ENCODE measurements at places on chromosomes 3 and 15. TPM values are rescaled to one million over a fixed set of nuclear protein-coding genes. Genes with fewer than 3 reads are reported as not detected.

Gene CHRNA5
- total RNA-seq: 3.5 TPM

DNA sequence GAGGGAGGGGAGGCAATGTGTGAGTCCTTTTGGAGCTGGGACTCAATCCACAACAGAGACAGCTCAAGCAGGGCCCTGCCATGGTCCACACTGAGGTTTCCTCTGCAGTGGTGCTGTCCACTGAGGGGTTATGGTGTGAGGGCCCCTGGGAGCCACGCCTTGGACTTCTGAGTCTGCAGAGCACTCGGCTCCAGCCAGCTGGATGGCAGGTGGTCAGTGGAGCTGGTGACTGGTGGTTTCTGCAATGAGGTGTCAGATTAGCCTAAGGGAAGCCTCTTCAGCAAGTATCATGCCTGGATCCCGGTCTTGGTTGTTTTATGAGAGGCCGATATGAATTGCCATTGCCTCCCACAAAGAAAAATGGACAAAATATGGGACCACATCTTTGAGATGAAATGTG lies 21.7 kb downstream of the LSM3 start:
- no peak overlapping the region for H3K4me3 ChIP-seq
- no peak for DNase-seq
- no peak overlapping the region for H3K27ac ChIP-seq
- peaks cover 28% of the 10 kb centered on the region for H3K4me1 ChIP-seq
- H3K27me3 ChIP-seq: no peaks in the 10 kb centered on the region

- H3K27ac ChIP-seq: no peak overlapping the region
- no peaks in the 10 kb centered on the region for H3K4me1 ChIP-seq
These were observed 133.0 kb upstream of the NECTIN3 start for GRCh38 chr3:110938629-110939028.

GRCh38 chr15:27057904-27058645 lies 87.1 kb downstream of the GABRG3 start:
- H3K27ac ChIP-seq: no peak overlapping the region
- no peak for DNase-seq
- no peak overlapping the region for H3K4me3 ChIP-seq
- no peaks in the 10 kb centered on the region for H3K4me1 ChIP-seq
- no peaks in the 10 kb centered on the region for H3K36me3 ChIP-seq

DNA sequence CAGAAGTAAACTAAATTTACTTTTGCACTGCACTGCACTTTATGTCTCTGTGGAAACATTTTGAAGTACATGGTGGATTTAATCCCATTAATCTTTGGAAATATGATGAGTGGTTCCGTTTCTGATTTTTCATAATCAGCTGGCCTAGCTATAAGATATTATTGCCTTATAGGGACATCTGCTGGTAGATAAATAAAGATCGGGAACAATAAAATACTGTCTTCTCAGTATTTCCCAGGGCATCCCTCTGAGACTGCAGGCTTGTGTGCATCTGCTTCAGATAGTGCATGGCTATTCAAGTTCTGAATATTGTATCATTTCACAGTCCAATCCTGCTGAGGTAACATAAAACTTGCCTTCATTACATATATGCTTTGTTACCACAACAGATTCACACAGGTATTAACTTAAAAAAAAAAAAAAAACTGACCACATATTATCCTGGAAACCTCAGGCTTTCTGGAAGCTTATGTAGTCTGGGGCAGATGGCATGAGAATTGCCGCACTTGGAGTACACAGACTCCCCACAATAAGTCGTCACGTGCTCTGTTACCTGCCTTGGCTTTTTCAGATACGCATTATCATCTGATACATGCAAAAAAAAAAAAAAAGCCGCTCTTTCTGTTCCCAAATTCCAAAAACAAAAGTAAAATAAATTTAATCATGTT lies 330.8 kb upstream of the AGTR1 start:
- no peaks in the 10 kb centered on the region for H3K4me1 ChIP-seq
- H3K27me3 ChIP-seq: no peaks in the 10 kb centered on the region
- DNase-seq: no peak
- no peaks in the 10 kb centered on the region for H3K36me3 ChIP-seq
- no peak overlapping the region for H3K4me3 ChIP-seq

Gene CLDN16
- total RNA-seq: 0.19 TPM

DNA sequence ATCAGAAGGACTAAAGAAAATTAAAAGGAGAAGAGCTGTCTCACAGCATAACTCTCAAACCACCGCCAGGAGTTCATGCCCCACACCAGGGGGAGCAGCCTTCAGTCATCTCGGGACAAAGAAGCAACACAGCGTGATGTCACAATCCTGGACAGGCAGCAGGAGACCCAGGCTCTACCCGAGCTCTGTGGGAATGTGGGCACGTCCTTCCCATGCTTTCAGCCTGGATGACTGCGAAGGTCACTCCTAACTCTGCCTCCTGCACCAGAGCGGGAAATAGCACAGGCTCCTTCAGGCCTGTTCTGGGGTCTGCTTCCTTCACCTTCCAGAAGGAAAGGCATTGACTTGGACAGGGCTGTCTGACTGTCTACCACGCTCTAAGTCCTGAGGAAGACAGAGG lies 31.3 kb downstream of the NOX5 start:
- H3K27ac ChIP-seq: no peak overlapping the region
- no peaks in the 10 kb centered on the region for H3K36me3 ChIP-seq
- H3K4me3 ChIP-seq: no peak overlapping the region
- H3K4me1 ChIP-seq: no peaks in the 10 kb centered on the region
- DNase-seq: peak; percentile 40
- no peaks in the 10 kb centered on the region for H3K27me3 ChIP-seq

GRCh38 chr15:73175382-73175781 lies 123.1 kb downstream of the NEO1 start:
- H3K36me3 ChIP-seq: no peaks in the 10 kb centered on the region
- no peaks in the 10 kb centered on the region for H3K27me3 ChIP-seq
- no peak overlapping the region for H3K27ac ChIP-seq
- no peak for DNase-seq
- no peak overlapping the region for H3K4me3 ChIP-seq

GRCh38 chr3:122107171-122107570 lies 52.0 kb downstream of the CD86 start:
- DNase-seq: no peak
- no peaks in the 10 kb centered on the region for H3K27me3 ChIP-seq
- H3K27ac ChIP-seq: no peak overlapping the region
- H3K4me3 ChIP-seq: no peak overlapping the region

Gene LTK
- 4.2 TPM for total RNA-seq

Gene FAM174B
- 15.7 TPM for total RNA-seq

Gene CCK
- 1.4 TPM for total RNA-seq

Gene GP9
- total RNA-seq: 1.7 TPM

- no peak overlapping the region for H3K27ac ChIP-seq
- H3K4me1 ChIP-seq: no peaks in the 10 kb centered on the region
- DNase-seq: no peak
- no peaks in the 10 kb centered on the region for H3K36me3 ChIP-seq
- no peak overlapping the region for H3K4me3 ChIP-seq
These were observed 160.9 kb downstream of the EDEM1 start for GRCh38 chr3:5348229-5348902.
